ENCODE measurements at places on chromosomes 5 and 9. TPM values are rescaled to one million over a fixed set of nuclear protein-coding genes. Genes with fewer than 3 reads are reported as not detected.

GFPT2 gene
- 49.1 TPM for total RNA-seq

TMEM252 gene
- not detected for total RNA-seq

GRCh38 chr5:121737120-121737519 is 114.6 kb upstream of the FTMT start:
- H3K4me1 ChIP-seq: no peaks in the 10 kb centered on the region
- no peak for DNase-seq
- no peaks in the 10 kb centered on the region for H3K36me3 ChIP-seq

- peaks cover 71% of the 10 kb centered on the region for H3K4me1 ChIP-seq
- no peak overlapping the region for H3K4me3 ChIP-seq
- no peak overlapping the region for H3K27ac ChIP-seq
- H3K36me3 ChIP-seq: no peaks in the 10 kb centered on the region
These were observed 86.6 kb downstream of the FEM1C start for GRCh38 chr5:115458003-115458409.
